ENCODE measurements at places on chromosomes 3 and 15.

- DNase-seq: no peak
These were observed 13.8 kb downstream of the TLNRD1 start for GRCh38 chr15:81014446-81015093.

- no peak for DNase-seq
These were observed 61.5 kb upstream of the MEF2A start for GRCh38 chr15:99504071-99504822.

DNA sequence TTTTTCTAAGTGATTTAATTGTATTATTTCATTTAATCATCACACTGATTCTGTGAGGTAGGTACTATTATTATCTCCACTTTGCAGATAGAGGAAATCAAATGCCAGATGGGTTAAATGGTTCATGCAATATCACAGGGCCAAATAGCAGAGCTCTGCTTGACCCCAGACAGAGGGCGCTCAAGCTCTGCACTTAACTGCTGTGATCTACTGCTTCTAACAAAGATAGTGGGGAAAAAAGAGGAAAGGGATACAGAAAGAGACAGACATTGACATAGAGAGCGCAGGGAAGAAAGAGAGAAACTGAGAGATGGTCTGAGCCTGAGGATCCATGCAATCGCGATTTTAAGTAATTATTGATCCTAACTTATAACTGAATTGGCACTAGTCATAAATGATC, 279.1 kb upstream of the THRB start:
- peak; percentile 53 for DNase-seq

GRCh38 chr3:157529085-157529484, 25.9 kb upstream of the VEPH1 start:
- no peak for DNase-seq

DNA sequence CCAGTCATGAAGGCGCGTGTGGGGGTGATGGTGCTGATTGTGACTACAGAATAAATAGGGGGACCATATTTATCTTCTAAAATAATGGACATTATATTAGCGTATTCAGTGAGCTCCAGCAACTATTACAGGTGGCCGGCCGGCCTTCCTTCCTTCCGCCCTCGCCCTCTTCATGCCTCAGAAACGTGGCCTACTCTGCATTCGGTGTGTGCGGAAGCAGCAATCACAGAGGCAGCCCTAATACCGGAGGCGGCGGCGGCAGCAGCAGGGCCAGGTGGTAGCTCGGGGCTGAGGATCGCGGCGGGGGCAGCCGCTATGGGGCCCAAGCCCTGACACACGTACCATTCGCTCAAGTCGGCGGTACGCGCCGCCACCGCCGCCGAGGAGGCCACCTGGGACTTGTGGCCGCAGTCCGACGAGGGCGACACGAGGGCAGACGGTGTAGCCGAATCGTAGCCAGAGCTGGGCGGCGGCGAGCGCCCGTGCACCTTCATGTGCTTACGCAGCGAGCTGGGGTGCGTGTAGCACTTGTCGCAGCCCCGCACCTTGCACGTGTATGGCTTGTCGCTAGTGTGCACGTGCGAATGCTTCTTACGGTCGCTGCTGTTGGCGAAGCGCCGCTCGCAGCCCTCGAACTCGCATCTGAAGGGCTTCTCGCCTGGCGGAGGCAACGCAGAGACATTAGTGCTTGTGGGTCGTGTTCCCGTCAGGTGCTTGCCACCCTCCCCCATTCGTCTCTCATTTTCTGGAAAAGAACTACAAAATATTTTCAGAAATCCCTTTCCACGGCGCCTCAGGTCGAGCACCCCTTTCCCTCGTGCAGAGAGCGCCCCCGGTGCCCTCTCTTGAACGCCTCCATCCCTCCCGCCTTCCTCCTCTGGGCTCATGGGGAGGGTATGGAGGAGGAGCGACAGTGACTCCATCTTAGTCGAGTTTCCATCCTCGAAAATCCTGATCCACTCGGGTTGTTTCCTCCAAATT, 15.5 kb downstream of the ZIC4 start:
- no peak for DNase-seq
